Heart left ventricle (tissue), 16 donors: ENCODE measurements at places on chromosomes 5 and 9. TPM values are rescaled to one million over a fixed set of nuclear protein-coding genes. Genes with fewer than 3 reads are reported as not detected.

- no peak for DNase-seq
These were observed 107.4 kb downstream of the LMNB1 start for GRCh38 chr5:126884269-126884819.

APBA1 gene
- total RNA-seq: 2.4 TPM

DNA sequence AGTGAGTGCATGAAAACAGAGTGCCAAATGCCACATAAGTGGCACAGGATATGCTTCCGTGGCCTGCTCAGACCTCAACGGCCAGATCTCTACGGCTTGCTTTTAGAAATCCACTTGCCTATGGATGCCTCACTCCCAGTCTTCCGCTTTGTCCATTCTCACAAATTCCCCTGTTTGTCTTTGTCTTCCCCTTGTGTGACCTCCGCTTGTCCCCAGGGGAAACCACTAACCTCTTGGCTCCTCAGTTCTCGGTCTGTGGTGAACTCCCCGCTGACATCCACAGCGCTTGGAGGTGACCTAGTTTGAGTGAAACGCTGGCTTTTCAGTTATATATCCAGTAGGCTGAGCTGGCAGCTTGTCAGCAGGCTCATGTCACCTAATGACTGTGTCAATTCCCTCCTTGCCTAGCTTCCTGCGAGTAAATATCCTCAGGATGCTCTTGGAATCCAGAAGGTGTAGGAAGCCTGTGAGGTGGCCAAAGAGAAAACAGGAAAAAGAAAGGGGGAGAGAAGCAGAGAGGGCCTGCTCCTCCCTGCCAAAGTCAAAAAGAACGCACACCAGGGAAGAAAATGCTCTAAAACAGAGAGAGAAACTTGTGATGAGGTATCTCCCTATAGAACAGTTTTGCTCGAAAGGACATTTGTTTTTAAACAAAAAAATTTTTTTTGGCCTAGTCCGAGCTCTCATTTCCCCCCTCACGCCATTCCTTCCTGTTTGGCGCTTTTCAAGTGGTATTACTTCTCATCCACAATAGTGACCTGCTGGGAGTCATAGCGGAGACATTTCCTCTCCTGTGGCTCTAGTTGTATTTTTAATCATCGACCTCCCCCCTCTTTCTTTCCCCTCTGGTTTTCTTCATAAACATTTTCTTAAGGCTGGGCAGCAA is 101.6 kb upstream of the SPRY4 start:
- peak; percentile 86 for DNase-seq

TMOD1 gene
- total RNA-seq: 140 TPM

GRCh38 chr5:179758955-179759354 is 26.3 kb downstream of the MAML1 start:
- DNase-seq: no peak

GRCh38 chr5:53265043-53265442 is 155.5 kb upstream of the MOCS2 start:
- DNase-seq: no peak

DNA sequence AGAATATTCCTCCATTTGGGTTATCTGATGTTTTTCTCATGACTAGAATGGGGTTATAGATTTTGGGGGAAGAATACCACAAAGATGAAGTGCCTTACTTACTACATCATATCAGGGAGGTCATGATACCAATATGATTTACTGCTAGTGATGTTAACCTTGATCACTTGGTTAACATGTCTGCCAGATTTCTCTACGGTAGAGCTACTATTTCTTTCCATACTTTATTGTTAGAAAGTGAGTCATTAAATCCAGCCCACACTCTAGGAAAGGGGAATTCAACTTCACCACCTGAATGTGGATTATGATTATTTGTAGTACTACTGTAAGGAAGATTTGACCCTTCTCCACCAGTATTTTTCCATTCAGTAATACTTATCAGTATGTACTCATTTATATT is 64.7 kb downstream of the UBE2R2 start:
- DNase-seq: no peak

DNA sequence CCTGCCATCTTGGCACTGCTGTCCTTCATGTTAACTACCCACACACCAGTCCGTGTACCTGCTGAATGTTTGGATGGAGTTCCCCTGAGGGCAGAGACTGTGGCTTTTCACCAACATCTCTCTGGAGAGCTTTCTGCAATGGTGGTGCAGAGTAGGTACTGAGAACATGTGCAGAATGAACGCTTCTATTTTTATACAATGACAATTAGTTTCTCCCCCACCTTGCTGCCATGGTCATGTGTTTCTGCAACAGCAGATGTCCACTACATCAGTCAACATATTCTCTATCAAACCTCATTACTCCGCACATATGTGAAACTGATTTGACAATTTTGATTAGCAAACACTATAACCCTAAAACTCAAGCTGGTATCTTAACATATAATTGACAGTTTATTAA is 14.5 kb downstream of the PTCH1 start:
- DNase-seq: no peak

CYLC2 gene
- not detected for total RNA-seq

- no peak for DNase-seq
These were observed 14.8 kb upstream of the FSTL4 start for GRCh38 chr5:133627180-133627579.

GRCh38 chr5:11504065-11504885 is 400.0 kb downstream of the CTNND2 start:
- DNase-seq: no peak

ADRB2 gene
- total RNA-seq: 5.1 TPM

PCDHGA10 gene
- total RNA-seq: 4.8 TPM

HRCT1 gene
- total RNA-seq: 4.4 TPM

- peak; percentile 92 for DNase-seq
These were observed 66.9 kb upstream of the DNAH5 start for GRCh38 chr5:14011089-14012020.

GRCh38 chr5:115079924-115080623 is 89.6 kb downstream of the TRIM36 start:
- DNase-seq: no peak

DNA sequence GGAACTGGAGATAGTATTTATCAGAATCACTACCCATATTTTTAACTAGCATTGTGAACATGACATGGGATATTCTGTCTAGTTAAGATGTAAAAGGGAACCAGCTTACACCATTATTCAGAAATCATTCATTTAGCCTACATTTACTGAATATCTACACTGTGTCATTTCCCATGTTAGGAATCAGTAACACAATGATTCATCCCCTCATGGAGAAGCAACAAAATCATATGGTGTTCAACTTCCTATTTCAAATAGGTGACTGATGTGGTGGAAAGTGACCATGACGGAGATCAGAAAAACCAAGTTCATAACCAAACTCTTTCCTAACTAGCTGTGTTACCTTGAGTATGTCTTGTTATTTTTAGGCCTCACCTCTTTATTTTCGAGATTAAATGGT is 550.0 kb upstream of the TUSC1 start:
- DNase-seq: no peak

DNA sequence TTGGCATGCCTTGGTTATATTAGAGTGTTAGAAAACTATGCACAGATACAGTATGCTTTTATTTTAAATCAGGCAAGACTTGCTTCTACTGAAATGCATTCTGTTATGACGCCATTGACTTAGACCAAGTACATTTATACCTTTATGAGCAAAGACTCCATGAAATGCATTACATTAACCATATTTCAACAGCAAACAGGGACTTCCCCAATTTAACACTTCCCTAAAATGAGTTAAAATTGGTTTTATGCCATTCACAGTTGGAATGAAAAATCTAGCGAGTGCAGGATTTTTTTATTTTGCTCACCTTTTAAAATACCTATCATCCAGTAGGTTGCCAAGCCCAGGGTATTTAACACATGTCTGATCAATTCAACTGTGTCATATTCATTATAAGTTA is 272.1 kb upstream of the IZUMO3 start:
- DNase-seq: no peak

- peak; percentile 87 for DNase-seq
These were observed 41.5 kb downstream of the SH3PXD2B start for GRCh38 chr5:172412724-172413286.

TMEM141 gene
- 71.9 TPM for total RNA-seq

FOXD4L5 gene
- total RNA-seq: not detected

SELENOP gene
- total RNA-seq: 167 TPM

GRCh38 chr9:124284237-124284831 is 26.6 kb downstream of the NEK6 start:
- peak; percentile 78 for DNase-seq

GRCh38 chr5:73902327-73903051 is 276.5 kb downstream of the ARHGEF28 start:
- DNase-seq: no peak

DNA sequence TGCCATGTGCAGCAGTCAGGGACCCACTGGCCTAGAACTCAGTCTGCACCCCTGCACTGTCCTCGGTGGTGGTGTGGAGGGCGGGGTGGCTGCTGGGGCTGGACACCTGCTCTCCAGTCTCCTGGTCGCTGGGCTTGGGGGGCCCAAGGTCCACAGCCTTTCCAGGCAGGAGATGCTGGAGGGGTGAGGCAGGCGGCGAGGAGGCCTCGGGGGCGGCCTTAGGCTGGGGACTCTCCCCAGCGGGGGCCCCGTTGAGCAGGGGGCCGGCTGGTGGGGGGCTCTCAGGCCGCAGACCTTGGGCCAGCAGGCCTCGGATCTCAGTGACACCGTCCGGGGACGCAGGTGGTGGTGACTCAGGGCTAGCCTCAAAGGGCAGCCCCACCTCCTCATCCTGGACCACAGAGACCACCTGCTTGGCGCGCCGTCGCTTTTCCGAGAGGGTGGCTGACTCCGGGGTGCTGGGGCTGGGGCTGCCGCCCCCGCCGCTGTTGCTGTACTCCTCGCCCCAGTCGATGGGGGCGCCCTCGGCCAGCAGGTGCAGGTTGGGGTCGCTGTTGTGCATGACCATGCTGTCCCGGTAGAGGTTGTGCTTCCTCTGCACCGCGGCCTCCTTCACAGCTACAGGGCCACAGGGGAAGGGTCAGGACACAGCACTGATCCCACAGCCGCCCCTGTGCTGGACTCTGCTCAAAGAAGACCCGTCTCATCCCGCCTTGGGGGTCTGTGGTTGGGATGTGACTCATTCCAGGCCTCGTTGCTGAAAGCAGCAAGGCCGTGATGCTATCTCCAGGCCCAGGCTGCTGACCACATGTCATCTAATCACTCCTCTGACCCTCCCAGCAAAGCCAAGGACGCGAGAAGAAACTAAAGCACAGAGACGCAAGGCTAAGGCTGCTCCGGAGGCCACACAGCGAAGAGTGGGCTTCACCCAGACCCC is 55.8 kb downstream of the LRSAM1 start:
- no peak for DNase-seq

- DNase-seq: no peak
These were observed 27.0 kb upstream of the AGGF1 start for GRCh38 chr5:77003246-77003645.

GRCh38 chr9:92807757-92808725 is 43.4 kb upstream of the BICD2 start:
- DNase-seq: no peak

ALDH1A1 gene
- 5.6 TPM for total RNA-seq

DNA sequence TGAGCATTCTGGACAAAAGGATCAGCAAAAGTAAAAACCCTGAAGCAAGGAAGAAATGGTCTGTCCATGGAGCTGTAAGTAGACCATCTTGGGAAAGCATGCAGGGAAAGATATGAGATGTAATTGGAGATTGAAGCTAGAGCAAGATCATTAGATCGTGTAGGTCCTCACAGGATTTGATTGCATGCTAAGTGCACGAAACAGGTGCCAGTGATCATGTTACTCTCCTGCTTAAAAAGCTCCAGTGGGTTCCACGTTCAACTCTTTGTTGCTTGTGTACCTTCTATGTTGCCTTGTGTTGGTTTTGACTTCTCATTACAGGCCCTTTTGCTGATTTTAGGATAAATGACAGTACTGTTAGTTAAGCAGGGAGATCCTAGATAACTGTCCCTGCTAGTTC is 442.0 kb downstream of the DMRT2 start:
- no peak for DNase-seq

GRCh38 chr5:53575831-53576230 is 15.4 kb downstream of the NDUFS4 start:
- no peak for DNase-seq

GRCh38 chr5:54446379-54446732 is 9.1 kb upstream of the HSPB3 start:
- peak; percentile 60 for DNase-seq

EGFL7 gene
- total RNA-seq: 86.8 TPM

SLC45A2 gene
- total RNA-seq: not detected

GRCh38 chr9:94734054-94734754 is 7.7 kb downstream of the AOPEP start:
- peak; percentile 20 for DNase-seq

GRCh38 chr5:141681695-141682641 is at the start of gene ARAP3:
Gene ARAP3 (minus strand): TSS chr5:141682230. CDS start chr5:141680486, 1,744 bp downstream.
- peak; percentile 88 for DNase-seq
